ENCODE measurements at places on chromosomes 5 and 9.

- no peak for DNase-seq
These were observed 38.3 kb upstream of the SMU1 start for GRCh38 chr9:33114746-33115145.

DNA sequence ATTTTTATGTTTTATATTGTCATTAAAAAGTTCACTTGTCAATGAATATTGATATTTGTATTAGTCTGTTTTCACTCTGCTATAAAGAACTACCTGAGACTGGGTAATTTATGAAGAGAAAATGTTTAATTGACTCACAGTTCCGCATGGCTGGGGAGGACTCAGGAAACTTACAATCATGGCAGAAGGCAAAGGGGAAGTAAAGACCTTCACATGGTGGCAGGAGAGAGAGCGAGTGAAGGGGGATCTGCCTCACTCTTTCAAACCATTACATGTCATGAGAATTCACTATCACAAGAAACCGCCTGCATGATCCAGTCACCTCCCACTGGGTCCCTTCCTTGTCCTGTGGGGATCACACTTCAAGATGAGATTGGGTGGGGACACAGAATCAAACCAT, 27.4 kb downstream of the SRD5A1 start:
- DNase-seq, result no peak

DNA sequence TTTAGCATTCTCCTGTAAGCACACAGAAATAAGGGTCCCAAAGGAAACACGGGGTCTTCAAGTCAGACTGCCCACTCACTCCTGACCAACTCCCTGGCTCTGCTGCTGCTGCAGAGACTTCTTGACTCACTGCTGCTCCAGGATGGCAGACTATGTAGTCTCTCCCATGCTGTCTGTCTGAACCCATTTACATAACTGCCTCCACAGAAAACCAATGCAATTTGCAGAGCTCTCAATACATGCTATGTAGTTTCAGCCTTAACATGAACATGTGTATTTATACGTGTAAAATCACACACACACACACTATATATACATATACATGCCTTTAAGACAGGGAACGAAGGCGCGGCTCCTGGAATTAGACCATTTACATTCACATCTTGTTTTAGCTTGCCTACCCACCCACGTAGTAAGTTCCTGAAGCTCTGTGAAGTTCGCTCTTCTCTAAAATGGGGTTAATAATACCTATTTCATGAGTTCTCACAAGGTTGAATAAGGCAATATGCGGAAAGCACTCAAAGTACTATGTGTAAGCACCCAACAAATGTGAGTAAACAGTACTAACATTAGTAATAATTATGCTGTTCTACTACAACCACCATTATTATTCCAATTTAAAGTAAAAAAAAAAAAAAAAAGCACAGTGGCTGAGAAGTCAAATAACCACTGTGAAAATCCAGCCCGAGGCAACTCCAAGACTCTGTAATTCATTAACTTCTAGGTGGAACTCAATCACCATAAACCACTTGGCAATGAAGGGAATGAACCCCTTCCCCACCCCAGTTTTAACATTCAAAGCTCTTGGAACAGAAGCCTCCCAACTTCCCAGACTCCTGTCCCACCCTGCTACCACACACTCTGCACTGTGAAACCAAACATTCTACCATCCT, 31.8 kb downstream of the PRELID2 start:
- DNase-seq, result no peak

DNA sequence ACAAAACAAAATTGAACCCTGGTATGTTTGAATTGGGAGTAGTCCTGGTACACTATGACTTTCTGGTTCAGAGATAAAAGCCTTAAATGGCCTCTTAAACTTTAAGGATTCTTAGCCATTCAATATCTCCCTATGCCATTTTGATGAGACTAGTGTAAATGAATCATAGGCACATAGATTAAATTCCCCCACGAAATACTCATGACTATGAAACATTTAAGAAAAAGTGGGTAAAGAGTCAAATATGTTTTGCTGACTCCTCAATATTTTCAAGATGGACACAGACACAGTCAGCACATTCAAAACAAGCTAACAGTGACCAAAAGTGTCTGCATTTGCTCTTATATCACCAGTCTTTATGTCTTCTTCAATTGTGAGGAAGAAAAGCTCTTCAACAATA, 278.3 kb downstream of the PDE4D start:
- DNase-seq, result no peak

GRCh38 chr5:179974246-179974945, 66.7 kb upstream of the TBC1D9B start:
- DNase-seq, result no peak

- no peak for DNase-seq
These were observed 232.4 kb downstream of the ESM1 start for GRCh38 chr5:54753034-54753433.

DNA sequence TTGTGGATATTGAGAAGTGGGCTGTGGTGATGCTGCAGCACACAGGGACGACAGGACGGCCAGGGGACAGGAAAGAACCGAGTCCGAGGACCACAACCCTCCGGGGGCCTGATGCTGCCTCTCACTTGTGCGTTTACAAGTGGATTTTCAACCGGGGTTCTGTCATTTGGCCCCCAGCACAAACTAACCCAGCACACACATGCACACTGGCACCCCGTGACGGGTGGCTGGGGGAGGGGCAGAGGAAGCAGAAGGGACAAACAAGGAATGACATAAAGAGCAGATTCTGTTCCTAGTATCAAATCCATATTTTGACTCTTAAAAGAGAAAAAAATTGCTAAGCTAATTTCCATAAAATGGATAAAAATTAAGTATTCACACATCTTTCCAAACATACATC, 18.3 kb upstream of the ZFYVE16 start:
- no peak for DNase-seq

GRCh38 chr5:16899171-16899570, 36.9 kb downstream of the MYO10 start:
- no peak for DNase-seq

GRCh38 chr5:76104027-76104426, 20.8 kb downstream of the SV2C start:
- no peak for DNase-seq

DNA sequence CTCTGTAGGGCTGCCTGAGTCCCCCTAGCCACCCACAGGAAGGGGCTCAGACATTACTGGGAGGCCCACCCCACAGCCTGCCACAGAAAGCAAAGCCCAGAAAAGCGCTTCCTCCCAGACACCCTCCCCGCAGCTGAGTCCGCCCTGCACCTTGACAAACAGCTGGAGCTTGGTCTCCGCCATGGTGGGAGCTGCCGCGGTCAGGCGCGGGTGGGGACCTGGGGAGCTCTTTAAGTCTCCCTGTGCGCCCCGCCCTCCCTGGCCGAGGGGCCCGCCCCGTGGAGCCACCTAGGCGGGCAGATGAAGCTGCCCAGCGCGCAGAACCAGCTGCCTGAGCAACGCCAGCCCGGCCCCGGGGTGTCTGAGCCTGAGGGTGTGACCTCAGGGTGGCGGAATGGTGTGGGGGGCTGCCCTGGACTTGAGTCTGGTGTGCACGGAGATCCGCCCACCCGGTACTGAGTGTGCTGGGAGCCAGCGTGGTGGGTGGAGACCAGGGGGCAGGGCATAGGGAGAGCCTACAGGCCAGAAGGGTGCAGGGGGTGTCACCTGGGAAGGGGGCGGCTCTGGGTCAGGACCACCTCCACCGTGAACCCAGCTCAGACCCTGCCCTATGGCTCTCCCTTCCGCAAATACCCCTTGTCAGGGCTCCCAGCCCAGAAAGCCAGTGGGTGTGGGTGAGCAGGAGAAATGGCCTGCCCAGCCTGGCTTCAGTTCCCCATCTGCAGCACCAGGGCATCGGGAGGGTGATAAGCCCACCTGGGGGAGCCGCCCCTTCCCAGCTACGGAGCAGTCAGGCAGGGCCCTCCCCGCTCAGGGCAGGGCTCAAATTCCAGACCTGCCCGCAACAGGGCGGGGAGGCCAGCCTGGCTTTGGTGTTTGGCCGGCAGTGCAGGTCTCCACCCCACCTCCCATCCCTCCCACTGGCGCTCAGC, at the start of gene CLIC3:
TSS of gene CLIC3 (minus strand) at position 208 of the 932 bp plus-strand sequence. CDS start at position 183, 25 bp downstream.
- no peak for DNase-seq

- no peak for DNase-seq
These were observed at the start of gene SLC34A3 for GRCh38 chr9:137230705-137231371. TSS of gene SLC34A3 (plus strand) at chr9:137230901. CDS start at chr9:137231703, 802 bp downstream.

DNA sequence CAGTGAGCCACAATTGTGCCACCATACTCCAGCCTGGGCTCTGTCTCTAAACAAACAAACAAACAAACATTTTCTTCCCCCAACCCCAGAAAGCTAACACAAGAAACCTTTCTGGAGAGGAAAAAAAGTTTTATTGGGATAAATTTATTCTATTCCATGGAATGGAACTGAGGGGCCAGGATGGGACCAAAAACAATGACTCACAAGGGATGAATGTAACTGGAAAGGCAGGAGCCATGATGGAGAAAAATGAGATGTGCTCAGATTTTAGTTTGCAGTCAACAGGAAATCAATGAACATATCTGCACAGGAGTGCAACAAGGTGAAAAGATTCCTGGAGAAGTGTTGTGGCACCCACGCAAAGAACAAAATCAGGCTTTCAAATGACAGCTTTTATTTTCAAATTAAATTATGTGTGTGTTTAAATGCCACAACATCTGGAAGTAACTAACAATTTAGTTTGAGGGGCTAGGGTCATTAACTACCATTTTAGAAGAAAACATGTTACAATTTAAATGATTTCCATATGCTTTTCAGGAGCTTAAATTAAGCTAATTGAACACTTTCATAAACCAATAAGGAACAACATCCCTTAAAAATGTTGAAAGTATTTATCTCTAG, 208.6 kb downstream of the TSSK1B start:
- no peak for DNase-seq

- no peak for DNase-seq
These were observed 119.1 kb downstream of the DPYSL3 start for GRCh38 chr5:147390654-147391225.

GRCh38 chr9:35436933-35437332, 53.0 kb upstream of the RUSC2 start:
- no peak for DNase-seq

DNA sequence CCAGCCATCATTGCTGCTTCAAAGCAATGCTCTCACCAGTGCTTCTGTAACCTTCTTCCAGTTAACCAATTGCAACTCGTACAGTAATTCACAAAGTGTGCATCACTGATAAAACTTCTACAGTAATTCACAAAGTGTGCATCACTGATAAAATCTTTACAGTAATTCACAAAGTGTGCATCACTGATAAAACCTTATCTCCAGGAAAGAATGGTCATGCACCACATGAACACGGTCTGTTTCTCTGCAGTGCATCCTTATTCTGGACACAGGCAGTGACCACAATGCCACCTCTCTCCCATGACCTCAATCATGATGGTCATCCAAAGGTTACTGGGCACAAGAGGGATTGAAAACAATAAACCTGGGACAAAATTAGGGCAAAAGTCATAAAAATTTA, 153.6 kb downstream of the TSSK1B start:
- DNase-seq, result no peak

DNA sequence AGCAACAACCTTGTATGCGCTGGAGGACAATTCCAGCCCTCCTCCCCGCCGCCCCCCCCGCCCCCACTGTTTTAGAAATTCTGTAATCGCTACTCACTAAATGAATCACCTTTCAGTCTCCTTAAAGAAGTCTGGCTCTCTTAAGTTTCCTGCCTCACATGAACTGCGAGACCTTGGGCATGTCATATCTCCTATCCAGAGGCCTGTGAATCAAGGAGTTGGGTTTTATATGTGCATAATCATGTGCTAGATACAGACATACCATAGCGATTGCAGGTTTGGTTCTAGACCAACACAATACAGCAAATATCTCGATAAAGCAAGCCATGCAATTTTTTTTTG, 337 bp upstream of the DMAC1 start:
- DNase-seq, result no peak

GRCh38 chr9:137434498-137435380, 6.4 kb downstream of the ENTPD8 start:
- no peak for DNase-seq

DNA sequence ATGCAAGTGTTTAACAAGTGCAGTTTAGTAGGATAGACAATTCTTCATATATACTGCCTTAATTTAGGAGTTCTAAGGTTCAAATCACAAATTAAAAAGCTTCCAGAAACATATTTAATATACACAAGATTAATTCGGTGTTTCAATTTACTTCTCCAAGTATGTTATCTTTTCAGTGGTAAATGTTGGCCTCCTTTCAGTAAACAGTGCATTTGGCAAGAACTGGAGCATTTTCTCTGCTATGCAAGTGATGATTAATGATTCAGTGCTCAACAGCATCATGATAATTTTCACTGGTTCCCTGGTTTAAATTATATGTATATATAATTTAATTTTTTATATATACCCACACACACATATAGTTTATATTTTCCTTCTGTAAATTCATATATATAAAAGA, 541.7 kb downstream of the EFNA5 start:
- DNase-seq, result no peak
